ENCODE measurements at places on chromosomes 1 and 21.

- DNase-seq = peak; percentile 39
Measured at GRCh38 chr1:75338616-75339483, 204.7 kb downstream of the LHX8 start.

GRCh38 chr1:179021873-179022272, 3.8 kb upstream of the FAM20B start:
- DNase-seq = no peak

DNA sequence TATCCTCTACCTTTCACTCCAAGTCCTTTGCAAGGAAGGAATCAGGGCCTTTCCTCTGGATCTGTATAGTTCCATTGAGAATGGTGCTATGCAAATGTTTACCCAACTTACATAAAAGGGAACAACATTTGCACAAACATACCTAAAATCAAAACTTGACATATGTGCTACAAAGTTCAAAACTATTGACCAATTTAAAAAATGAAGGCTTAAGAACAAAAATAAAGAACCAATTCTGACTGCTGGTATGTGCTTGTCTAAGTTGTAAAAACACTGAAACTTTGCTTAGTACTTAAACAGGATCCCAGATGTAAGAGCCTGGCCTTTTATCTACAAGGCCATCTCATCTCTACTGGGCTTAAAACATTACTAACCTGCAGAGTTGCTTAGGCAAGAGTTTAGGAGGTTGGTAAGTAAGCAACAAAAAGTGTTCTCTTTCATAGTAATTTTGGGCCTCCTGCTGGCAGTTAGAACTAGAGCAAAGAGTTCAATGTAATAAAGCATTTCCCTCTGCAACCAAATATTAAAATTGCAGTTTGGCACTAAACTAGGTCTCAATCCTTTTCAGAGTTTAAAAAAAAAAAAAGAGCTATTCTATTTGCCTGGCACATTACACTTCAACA, 2.0 kb downstream of the SCMH1 start:
- peak; percentile 49 for DNase-seq

DNA sequence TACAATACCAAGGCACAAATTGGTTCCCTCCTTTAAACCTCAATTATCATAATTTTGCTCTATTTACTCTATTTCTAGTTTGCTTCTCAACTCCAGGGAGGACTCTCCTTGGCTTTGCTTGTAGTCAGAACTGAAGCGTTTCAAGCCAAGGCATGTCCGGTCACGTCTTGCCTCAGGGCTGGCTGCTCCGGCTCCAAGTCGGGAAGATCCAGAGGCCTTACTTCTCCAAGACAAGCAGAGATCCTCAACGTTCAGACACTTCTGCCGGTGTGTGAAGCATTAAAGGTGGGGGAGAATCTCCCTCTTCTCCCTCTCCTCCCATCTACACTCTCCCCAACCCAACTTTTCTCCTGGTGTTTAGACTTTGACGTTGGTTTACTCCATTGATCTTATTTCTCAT, 7.2 kb upstream of the HHAT start:
- DNase-seq = no peak

DNA sequence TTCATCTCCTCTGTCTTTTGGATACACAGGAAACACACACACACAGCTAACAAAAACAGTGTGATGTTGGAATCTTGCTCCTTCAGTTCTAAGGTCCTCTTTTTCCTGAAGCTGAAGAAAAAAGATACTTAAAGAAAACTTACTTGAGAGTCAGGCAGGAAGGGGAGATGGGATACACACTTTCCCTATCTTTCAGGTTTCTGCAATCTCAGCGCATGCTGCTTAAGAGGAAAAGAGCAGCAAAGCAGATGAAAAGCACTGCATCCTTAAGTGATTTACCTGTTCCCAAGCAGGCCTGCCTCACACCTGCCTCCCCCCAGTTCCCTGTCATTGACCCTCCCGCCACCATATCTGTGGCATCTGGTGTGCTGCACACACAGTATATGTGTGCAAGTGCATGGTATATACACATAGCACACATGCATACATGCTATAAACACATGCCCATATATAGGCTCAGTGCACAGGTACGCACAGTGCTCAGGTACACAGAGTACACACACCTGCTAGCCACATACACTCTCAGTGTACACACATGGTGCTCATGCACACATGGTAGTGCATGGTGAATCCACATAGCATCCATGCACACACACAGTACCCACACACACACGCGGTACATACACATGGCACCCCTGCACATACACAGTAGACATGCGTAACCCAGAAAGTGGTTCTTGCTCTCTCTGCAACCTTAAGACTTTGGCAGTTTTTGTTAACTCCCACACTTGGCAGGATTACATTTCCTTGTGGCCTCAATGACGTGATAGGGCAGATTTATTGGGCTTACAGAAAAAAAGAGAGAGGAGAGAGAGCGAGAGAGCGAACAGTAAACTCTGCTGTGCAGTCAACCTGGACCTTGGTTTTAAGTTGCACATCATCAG, 166.9 kb downstream of the TOMM20 start:
- DNase-seq = no peak

- DNase-seq = no peak
Measured at GRCh38 chr21:42799948-42800347, 79.4 kb downstream of the WDR4 start.

GRCh38 chr1:234697015-234697414, 87.0 kb upstream of the IRF2BP2 start:
- no peak for DNase-seq

DNA sequence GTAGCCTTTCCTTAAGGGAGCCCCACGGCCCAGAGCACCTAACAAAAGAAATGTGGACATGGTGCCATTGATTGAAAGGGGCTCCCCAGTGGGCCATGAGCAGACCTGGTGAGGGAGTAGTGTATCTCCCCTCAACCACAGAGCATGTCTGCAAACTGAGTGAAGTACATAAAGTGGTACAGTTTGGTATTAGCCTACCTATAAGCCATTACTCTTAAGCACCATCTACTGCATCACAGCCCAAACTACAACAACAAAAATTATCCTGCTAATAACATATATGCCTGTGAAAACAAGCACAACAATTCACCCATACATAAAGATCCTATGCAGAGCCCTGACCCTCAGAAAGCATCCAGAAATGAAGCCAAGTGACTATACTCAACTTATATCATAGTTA, 407.8 kb downstream of the PTPRC start:
- DNase-seq = no peak

GRCh38 chr1:230868736-230869385, 540 bp upstream of the C1orf198 start:
- no peak for DNase-seq

DNA sequence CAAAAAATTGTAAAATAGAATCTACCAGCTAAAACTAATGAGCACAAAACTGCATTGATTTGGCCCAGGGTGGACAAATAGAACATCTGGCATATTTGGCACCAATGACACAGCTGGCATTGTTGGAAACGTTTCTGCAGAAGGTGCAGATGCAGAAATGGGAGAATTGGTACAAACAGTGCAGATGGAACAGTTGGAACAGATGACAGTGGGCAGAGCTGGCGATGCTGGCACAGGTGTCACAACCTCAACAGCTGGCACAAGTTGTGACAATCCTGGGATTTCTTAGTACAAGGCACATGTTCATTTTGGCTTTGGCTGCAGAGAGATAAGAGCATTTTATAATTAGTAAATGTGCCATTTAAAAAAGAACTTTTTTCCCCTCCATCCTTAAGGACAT, 91.1 kb upstream of the ZBTB18 start:
- peak; percentile 72 for DNase-seq

- no peak for DNase-seq
Measured at GRCh38 chr1:30123896-30124295, 599.5 kb downstream of the MATN1 start.

GRCh38 chr21:28090546-28090945, 902.1 kb downstream of the LTN1 start:
- DNase-seq = no peak

- peak; percentile 68 for DNase-seq
Measured at GRCh38 chr1:64823691-64824476, 79.0 kb downstream of the RAVER2 start.

DNA sequence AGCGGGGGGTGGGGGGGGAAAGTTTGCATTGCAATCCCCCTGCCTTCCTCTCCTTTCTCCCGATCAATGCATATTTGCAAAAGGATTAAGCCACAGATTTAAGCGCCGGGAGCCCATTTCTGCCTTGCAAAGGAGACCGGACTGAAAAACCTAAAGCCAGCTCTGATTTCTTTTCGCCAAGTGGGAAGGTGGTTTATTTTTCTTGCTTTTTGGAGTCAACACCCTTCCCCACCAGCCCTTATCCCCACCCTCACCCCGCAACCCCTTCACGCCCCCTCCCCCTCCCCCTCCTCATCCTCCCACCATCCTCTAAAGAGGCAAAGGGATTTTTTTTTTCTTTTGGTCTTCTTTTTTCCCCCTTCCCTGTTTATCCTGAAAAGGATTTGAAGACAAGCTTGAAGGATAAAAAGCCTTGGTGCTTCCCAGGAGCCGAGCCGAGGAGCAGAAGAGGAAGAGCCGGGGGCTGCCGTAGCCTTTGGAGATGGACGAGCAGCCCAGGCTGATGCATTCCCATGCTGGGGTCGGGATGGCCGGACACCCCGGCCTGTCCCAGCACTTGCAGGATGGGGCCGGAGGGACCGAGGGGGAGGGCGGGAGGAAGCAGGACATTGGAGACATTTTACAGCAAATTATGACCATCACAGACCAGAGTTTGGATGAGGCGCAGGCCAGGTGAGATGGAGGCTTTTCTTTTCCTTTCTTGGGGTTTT, 513 bp downstream of the PBX1 start:
- DNase-seq = no peak

DNA sequence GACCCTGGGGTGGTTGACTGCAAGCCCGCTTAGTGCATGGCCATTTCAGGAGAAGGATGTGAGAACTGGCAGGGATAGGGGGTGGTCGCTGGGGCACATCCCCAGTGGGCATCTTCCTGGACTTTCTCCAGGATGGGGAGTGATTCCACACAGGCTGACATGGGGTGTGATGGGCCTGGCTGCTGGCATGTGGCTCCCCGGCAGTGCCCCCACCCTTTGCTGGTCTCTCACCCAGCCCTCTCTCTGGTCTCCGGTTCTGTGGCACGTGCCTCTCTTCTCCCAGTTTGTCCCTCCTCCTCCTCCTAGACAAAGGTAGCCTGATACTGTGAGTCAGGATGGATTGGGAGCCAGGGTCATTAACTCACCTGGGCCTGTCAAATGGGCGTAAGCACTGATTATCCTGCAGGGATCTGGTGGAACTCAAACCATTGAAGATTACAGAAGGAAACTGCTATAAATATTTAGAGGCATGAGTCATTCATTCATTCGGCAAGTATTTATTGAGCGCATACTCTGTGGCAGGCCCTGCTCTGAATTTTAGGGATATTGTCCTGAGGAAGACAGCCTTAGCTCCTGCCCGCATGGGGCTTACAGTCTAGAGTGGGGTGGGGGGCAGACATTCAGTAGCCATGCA, 23.6 kb upstream of the EPS8L3 start:
- no peak for DNase-seq

DNA sequence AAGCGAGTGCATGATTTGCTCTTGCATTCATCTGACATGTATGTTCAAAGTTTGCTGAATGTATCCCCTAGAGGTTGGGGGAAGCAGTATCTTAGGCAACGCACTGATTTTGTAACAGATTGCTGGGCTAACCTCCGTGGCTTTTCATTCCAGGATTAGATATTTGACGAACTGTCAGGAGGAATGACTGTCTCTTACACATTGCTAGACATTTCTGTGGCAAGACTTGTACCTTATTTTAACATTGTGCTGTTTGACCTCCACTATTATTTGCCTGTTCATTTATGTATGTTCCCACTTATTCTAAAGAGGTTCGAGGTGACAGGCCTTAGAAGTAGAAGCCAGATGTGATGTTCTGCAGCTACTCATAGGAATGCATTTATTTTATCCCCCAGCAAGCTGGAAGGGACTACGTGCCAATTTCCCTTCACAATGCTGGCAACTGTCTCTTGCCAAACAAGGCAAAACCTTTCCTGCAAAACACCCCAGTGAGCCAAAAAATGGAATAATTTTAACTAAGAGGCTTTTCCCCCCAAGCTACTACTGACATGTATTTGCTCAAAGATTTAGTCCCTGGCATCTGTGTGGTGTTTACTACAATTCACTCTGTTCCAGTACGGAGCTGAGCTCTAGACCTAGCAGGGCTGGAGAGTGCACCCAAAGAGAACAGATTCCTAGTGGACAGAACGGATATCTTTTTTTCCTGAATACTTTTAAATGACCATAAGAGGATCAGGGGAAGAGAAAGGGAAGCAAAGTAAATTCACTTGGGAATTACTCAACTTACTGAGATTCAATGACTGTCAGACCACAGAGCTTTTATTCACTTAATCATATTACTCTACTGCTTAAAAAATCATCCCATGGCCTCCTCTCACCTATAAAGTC, 646.2 kb downstream of the SMYD3 start:
- peak; percentile 38 for DNase-seq

DNA sequence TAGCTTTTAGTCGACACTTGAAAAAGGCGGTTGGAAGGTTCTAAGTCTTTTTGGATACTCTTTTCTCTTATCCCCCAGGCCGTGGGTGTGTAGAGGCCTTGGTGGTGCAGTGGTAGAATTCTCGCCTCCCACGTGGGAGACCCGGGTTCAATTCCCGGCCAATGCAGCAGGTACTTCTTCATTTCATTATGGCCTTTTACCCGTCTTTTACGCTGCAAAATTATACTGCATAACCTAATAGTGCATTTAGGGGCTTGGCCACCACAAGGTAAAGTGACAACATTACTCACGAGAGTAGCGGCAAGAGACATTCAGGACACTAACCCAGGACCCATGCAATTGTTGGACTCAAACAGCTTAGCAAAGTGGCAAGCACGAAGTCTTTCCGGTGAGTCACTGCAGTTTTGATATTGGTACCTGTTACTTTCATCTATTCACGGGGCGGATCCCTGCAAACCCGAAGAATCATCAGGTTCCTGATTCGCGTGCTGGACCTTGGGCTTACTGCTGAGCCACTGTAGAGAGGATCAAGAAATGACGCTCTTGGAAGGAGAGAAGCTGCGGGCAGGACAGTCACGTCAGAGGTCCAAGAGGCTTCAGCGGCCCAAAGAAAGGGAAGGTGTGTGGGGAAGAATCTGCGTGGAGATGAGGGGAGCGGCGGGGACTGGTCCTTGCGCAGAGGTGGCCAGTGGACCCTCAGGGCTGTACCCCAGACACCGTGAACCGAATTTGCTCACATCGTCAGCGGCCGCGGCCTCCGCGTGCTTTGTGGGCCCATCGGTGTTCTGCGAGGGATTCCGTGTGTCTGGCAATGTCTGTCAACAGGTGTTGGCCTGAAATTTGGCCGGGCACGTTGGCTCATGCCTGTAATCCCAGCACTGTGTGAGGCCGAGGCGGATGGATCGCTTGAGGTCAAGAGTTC, 12.9 kb upstream of the RNU1-4 start:
- no peak for DNase-seq

- no peak for DNase-seq
Measured at GRCh38 chr1:169809370-169810095, 14.8 kb upstream of the METTL18 start.

Data from NCI-H446 treated with DMSO at 0.1 percent for 48 hours (cell line).